ENCODE measurements at places on chromosomes 12 and 14.
A peak's percentile ranks its signal among the peaks of the same experiment; 100 is the strongest.

GRCh38 chr12:53320352-53321195 is 836 bp downstream of the AAAS start:
- no peak for DNase-seq

DNA sequence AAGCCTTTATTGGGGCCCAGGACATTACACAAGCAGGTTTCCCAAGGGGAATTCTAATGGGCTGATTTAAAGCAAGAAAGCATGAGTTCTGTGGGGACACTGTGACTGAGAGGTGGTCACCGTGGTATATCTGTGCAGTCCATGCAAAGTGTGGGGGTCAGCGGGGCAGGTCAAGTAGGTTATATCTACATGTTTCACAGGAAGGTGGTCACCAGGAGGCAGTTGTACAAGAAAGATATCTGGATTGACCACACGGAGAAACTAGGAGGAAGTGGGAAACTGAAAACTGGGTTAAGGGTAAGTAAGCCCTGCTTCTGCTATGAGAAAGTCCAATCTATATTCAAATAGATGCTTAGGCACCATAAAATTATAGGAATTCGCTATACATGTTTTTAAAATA is 77.8 kb upstream of the CNOT2 start:
- DNase-seq, result no peak

GRCh38 chr12:103455020-103455763 is 40.6 kb downstream of the C12orf42 start:
- no peak for DNase-seq

- no peak for DNase-seq
These were observed 177.7 kb downstream of the CCDC91 start for GRCh38 chr12:28367993-28368392.

DNA sequence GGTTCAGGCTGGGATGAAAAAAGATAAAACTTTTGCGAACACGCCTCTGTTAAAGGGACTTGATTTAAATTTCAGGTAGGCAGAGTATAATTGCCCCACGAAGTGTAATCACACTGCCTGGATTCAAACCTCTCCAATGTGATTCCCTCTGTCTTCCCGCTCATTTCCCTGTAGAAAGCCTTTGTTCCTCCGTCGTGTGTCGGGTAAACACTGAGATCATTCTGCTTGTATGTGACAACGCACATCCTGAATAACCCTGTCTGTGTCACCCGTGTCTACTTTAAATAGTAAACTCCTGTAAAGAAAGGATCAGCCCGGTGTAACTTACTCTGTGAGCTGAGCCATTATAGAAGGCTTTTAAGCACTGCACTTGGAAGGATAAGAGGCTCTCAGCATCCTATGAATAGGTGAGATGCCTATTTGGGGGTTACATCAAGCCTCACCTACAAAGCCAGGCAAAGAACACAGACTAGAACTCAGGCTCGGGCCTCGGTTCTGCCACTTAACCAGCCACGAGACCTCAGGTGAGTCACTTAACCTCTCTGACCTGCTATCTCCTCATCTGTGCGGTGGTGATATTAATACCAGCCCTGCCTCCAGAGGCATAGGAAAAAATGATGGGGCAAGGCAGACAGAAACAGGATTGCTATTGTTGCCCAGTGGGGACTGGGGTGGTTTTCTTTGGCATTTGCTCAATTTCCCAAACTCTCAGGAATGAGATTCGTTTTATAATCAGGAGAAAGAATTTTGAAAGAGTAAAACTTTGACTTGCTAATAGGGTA is 74.2 kb downstream of the RBM19 start:
- DNase-seq, result no peak

- no peak for DNase-seq
These were observed 151.4 kb downstream of the TMTC2 start for GRCh38 chr12:82838131-82838551.

DNA sequence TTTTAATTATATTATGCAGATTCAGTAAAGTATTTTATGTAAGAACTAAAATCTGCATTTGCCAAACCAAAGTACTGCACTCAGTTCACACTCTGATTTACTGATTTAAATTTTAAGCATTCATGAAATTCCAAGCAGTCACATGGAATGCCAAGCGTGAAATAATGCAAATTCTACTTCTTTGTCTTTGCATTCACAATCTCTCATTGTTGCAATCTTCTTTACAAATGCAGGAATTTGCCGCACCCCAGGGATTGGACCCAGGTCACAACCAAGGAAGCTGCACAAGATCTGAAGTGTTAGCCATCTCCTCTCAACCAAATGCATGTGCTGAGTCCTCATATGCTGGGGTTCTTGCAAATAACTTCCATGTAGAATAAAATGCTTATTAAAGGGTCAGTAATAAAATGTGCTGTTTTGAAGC is 71.9 kb downstream of the TUNAR start:
- DNase-seq, result no peak

DNA sequence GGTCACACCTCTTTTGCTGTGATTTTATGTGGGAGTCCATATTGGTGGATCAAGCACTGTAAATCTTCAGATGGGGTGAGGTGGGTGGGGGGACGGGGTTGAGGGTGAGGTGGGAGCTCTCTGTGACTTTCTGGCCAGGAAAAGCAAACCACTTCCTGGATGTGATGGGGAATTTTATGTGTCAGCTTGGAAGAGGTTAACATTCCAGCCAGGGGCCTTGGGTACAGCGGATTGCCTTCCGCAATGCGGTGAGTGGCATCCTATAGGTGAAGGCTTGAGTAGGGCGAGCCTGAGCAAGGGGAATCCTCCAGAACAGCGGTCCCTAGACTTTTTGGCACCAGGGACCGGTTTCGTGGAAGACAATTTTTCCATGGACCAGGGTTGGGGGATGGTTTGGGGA is 36.2 kb downstream of the DLK1 start:
- DNase-seq, result no peak

DNA sequence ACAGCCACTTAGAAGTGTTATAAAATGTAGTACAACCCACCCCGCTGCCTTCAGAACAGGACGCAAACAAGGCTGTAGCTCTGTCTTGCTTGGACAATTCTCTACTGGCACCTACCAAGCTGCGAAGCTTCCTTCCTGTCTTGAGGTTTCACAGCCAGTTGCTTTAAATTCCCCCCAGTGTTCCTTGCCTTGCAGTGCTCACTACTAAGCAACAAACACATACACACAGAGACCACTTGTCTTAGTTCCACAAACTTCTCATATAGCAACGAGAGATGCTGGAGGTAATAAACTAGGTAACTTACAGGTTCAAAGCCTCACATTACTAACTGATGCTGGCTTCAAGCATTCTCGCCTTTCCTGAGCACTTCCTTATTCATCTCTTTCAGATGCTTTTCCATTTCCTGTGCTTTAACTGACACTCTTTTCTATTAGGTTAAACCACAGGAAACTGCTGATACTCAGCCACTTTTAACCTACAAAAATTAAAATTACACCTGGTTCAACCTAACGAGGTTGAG is 91.5 kb upstream of the PTGDR start:
- DNase-seq, result peak; percentile 16

DNA sequence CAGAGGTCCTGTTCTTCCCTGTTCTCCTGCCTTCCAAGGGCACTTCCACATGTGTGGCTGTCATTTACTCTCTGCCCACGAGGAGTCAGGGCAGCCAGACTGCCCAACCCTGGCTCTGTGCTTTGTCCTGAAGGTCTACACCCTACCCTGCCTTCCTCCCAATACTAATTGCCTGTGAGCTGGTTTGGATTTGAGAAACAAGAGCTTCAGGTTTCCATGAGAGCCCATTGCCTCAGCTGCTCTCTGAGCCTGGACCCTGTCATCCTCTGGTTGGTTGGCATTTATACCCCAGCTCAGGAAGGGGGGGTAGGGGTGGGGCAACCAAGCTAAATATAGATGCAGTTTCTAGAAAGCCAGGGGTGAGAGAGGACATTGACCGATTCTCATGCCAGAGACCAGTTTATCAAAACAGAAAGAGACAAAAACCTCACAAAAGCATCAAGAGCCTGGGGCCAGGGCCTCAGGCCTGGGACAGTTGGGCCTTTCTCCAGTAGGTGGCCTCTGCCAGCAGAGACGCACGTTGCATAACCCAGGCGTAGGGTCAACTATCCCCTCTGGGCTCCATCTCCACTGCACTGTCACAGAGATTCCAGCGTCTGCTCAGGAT is 34.5 kb downstream of the VDR start:
- no peak for DNase-seq

DNA sequence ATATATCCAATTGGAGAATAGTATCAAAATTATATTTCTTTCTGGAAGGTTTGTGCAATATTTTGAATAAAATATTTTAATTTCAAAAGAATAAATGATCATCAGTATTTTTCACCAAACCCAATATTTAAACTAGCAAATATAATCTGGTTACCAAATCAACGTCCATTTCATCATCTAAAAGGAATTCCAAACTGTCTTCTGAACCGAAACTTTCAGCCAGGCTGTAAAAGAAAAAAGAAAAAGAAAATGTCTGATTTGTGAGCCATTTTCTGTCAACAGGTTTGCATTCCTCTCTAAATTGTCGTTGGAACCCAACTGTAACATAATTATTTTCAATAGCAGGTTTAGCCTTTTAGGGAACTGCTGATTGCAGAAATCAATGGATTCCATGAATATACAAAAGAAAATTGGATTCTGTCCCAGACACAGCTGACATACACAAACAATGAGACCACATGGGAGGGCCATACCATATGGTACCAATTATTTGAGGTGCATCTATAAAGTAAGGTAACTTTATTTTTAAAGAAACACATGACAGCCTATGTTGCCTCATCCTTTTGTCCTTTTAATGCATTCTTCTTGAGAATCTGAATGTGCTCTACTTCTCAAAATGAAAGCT is 22.7 kb downstream of the SNRPF start:
- DNase-seq, result no peak

- DNase-seq, result no peak
These were observed 1.9 kb upstream of the GNB3 start for GRCh38 chr12:6838854-6839253.

GRCh38 chr14:37090026-37090425 is 82.4 kb downstream of the SLC25A21 start:
- no peak for DNase-seq

- no peak for DNase-seq
These were observed 50.3 kb upstream of the TMX1 start for GRCh38 chr14:51189600-51190376.

DNA sequence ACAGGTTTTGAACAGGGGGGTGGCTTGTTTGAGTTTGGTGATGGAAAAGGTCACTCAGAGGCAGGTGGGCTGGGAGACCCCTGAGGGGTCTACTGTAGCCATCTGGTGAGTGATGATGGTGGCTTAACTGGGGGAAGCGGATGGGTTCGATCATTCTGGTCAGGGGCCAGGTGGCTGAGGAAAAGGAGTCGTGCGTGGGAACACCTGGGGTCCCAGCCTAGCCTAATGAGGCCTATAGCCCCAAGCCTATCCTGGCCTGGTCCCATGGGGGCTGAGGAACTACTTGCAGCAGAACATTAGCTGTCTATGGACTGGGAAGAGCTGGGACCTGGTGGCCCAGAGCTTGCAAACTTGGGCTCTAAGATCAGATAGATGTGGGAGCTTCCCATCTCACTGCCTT is 158.4 kb upstream of the MYL2 start:
- DNase-seq, result no peak

DNA sequence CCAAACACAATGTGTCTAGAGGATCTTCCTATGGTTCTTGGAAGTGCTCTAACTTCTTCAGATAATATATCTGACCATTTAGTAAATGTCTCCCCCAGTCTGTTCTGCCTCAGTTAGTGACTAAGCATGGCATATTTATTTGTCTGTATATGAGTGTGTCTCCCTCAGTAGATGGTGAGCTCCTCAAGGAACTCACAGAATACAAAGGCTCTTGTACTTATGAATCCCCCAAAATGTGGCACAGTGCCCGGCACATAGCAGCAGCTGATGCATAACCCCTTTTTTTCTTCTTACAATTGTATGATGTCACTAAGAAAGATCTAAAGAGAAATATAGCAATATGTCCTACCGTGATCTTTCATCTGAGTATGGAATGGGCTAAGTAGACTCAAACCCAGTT is 264.7 kb upstream of the PRICKLE1 start:
- no peak for DNase-seq

GRCh38 chr12:42921741-42922504 is 332.4 kb upstream of the PRICKLE1 start:
- no peak for DNase-seq

DNA sequence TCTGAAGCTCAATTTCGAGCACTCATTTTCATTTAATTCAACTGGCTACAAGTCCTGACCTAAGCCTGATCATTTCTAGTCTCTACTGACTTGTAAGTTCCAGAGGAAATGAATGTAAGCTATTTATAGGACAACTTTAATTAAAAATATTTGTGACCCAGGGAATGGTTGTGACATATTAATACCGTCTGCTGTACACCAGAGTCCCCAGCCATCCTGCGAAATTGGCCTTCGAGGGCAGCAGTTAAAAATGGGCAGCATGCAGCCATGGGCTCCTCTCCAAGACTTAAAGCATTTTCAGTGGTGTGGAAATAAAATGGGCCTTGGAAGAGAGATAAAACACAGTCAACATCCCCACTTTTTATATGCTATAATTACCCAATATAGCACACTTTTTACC is 30.7 kb upstream of the OVCH1 start:
- DNase-seq, result no peak

- no peak for DNase-seq
These were observed 449.5 kb downstream of the BCAT1 start for GRCh38 chr12:24499151-24500146.

GRCh38 chr12:109753054-109753401 is 39.4 kb downstream of the FAM222A start:
- no peak for DNase-seq

DNA sequence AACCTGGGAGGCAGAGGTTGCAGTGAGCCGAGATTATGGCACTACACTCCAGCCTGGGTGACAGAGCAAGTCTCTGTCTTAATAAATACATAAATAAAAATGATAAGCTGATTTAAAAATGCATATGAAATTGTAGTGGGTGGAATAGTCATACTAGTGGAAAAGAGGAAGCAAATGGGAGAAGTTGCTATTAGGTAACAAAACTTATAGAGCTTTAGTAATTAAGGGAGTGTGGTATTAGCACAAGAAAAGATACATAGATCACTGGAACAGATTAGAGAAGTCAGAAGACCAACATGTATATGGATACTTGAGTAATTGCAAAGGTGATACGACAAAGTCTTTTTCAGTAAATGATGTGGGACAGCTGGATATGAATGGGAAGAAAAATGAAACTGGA is 26.5 kb downstream of the TECPR2 start:
- no peak for DNase-seq

DNA sequence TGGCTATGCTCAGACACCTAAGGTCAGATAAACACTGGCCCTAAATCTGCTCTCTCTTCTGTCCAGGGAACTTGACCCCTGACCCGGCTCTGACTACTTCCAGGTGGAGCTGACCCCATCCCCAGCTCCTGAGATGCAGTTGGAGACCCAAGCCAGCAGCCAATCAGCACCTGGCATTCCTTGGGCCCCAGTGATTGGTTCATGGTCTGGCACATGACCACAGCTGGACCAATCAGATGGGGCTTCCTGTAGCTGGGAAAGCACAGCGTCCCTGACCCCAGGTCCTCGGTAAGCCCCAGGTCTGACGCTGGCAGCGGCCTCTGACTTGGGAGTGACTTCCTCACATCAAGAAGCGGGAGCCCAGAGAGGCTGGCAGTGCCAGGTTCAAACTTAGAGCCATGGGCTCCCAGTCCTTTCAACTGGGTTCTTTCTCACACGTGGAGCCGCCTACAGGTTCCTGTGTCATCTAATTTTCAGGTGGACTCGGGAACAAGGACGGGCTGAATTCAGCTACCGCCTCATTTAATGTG is 915.4 kb upstream of the TMEM132C start:
- DNase-seq, result no peak

Measured in T-helper 9 cell (primary cell).